Omental fat pad (tissue), 4 donors: ENCODE measurements at places on chromosomes 5 and 9.
A peak's percentile ranks its signal among the peaks of the same experiment; 100 is the strongest.

- no peak for DNase-seq
Measured at GRCh38 chr5:155480731-155481131, 467.2 kb downstream of the KIF4B start.

DNA sequence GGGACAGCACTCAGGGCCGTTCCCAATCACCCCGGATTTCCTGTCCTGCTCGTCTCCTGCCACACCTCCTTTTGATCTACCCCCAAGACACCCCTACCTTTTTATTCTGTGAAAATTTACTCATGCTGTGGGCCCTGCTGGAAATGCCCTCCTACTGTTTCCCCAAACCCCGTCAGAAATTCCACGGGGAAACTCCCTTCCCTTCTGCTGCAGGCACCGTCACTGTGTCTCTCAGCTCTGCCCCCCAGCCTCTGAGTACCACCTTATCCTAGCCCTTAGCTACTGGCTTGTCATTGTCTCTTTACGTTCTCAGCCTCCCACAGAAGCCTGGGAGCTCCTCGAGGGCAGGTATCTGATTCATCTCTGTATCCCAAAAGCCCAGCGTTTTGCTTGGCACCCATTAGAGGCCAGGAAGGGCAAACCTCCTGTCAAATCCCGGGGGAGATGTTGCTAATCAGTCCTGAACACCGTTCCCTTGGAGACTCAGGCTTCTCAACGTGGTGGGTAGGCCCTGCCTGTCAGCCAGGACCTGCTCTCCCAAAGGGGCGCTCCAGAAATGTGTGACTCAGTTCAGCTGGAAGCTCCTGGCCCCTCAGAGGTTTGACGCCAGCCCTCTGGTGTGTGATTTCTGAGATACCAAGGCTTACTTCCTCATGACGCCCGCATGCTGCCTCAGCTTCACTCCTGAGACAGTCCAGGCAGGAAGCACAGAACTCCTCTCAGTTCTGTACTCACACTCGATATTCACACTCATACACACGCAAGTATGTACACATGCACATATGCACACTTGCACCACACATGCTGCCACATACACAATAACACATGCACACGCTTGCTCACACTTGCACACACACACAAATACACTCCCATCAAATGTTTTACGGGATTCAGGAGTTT is 50.7 kb upstream of the GRHPR start:
- no peak for DNase-seq

GRCh38 chr9:105307591-105308130 is 63.2 kb downstream of the SLC44A1 start:
- no peak for DNase-seq

DNA sequence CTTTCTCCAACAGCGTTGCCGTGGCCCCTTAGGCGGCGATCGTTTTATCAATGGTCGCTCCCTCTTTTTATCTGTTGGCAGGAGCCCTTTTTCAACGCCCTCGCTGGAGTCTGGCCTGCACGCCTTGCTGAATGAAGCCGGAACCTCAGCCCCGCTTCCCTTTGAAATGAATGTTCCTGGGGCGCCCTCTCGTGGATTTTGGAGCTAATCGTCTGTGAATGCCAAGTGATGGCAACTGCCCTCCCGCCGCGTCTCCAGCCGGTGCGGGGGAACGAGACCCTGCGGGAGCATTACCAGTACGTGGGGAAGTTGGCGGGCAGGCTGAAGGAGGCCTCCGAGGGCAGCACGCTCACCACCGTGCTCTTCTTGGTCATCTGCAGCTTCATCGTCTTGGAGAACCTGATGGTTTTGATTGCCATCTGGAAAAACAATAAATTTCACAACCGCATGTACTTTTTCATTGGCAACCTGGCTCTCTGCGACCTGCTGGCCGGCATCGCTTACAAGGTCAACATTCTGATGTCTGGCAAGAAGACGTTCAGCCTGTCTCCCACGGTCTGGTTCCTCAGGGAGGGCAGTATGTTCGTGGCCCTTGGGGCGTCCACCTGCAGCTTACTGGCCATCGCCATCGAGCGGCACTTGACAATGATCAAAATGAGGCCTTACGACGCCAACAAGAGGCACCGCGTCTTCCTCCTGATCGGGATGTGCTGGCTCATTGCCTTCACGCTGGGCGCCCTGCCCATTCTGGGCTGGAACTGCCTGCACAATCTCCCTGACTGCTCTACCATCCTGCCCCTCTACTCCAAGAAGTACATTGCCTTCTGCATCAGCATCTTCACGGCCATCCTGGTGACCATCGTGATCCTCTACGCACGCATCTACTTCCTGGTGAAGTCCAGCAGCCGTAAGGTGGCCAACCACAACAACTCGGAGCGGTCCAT is 10.0 kb downstream of the S1PR3 start:
- DNase-seq, result peak; percentile 87

- no peak for DNase-seq
Measured at GRCh38 chr9:23322392-23322791, 503.6 kb downstream of the ELAVL2 start.

GRCh38 chr9:11469745-11470144 is 856.9 kb upstream of the PTPRD start:
- DNase-seq, result no peak

GRCh38 chr9:5435912-5436311 is 1.8 kb downstream of the PLGRKT start:
- DNase-seq, result no peak

DNA sequence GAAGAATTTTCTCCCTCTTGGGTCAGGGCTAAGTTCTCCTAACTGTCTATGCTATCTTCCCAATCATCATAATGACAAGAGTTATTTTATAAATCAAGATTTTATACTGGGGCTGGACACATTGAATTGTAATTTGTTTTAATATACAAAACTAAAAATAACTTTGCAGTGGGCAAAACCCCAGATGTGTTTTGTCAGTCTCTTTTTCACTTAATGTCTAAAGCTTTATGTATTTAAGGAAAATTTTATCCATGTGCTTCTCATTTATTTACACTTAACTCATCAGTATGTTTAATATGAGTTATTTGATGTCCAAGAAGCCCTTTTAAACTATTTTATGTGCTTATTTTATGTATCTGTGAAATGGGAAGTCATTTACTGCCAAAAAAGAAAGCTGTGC is 362.8 kb upstream of the ADAMTSL1 start:
- no peak for DNase-seq

- DNase-seq, result no peak
Measured at GRCh38 chr5:168469816-168470215, 16.5 kb upstream of the RARS1 start.

DNA sequence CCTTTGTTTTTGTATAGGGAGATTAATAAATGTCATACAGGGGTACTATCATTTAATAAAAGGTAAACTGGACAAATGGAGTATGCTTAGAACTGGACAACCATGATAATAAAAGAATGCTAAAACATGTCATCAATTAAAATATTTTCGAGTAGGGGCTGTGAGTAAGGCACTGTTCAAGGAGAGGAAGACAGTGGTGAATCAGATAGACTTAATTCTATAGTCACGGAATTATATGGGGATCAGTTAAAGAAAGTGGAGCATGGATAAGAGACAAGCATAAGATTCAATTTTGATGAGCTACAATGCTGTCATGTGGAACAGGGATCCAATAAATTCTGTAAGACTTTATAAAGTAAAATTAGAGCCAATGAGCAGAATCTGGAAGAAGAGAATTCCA is 104.5 kb downstream of the HMHB1 start:
- DNase-seq, result no peak

DNA sequence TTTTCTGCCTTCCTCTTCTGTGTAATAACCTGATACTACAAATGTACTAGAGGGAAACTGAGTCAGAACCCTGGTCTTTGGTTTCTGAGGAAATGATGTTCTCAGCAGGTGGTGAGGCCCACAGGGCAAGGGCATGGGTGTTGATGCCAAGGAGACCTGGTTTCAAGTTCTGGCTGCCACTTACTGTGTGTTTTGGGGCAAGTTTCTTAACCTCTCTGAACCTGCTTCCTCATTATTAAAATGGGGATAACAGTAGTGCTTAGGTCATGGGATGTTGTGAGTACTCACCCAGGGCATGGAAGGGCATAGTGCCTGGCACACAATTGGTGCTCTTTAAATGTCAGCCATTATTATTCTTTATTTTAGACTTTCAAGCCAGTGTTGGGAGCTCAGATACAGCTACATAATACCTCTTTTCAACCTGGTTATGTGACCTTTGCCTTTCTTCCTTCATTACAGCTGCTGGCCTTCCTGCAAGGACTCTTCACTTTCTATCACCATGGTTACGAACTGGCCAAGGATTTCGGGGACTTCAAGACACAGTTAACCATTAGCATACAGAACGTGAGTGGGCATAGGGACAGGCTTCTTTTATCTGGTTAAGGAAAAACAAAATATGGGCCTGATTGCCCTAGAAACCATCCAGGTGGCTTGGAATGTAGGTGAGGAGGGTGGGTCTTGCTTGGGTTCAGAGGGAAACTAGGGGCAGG is 131.5 kb downstream of the ARHGAP26 start:
- no peak for DNase-seq

- DNase-seq, result no peak
Measured at GRCh38 chr5:17620627-17621026, 10.4 kb downstream of the TAF11L12 start.

DNA sequence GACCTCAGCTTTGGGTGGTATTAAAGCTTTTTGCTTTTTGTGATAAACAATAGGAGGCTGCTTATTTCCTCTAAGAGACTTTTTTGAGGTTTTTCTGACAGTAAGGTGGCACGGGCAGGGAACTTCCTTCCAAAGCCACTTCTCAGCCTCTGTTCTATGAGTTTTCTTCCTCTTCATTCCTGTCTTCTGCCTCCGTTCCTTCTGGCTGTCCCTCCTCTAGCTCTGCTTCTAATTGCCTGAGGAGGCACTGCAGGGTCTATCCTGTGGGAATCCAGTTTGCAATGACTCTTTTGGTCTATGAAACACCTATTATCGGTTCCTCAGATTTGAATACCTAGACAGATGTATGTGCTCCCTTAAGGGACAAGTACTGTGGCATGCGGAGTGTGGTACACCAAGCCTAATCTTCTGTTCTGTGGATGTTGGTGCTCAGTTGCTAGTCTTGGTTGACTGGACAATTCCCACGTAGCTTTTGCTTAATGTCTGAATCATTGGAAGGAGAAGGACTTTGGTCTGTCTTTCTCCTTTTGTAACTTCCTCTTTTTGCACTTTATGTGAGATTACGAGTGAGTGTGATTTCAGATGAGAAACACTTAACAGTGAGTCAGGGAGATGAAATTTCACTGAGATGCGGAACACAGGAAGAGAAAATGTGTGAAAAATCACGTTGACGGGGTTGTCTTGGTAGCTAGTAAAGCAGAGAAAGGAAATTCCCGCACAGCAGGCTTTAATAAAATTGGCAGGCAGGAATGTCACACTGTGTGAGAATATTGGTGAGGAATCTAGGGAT is 305.2 kb downstream of the EFNA5 start:
- no peak for DNase-seq

DNA sequence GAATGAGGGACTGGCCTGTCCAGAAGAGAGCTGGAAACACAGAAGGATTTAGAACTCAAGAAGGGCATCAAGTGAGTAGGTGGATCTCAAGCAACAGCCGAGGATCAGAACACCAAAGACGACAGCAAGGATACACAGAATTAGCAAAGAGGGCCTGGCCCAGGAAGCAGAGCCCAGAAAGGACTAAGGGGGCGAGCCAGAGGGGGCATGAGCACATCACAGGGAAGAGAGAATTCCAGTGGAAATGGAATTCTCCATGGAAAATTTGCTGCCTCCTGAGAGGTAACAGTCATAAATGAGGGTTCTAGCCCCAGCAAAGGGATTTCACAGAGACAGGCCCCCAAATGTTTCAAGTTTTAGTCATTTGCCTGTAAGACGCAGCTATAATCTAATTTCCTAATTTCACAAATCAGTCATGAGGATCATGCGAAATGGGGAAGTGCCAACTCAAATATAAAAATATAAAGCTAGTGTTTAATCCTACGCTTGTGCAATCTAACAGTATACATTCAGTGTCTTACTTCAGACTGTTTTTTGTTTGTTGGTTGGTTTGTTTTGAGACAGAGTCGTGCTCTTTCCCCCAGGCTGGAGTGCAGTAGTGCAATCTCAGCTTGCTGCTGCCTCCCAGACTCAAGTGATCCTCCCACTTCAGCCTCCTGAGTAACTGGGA is 46.7 kb downstream of the FNBP1 start:
- no peak for DNase-seq

GRCh38 chr5:96901841-96902240 is 25.5 kb downstream of the ERAP2 start:
- no peak for DNase-seq

GRCh38 chr9:638152-638551 is 203.3 kb upstream of the DMRT1 start:
- no peak for DNase-seq

GRCh38 chr9:89400403-89401116 is 82.3 kb downstream of the SECISBP2 start:
- no peak for DNase-seq

- no peak for DNase-seq
Measured at GRCh38 chr5:175129619-175130018, 314.4 kb downstream of the DRD1 start.

DNA sequence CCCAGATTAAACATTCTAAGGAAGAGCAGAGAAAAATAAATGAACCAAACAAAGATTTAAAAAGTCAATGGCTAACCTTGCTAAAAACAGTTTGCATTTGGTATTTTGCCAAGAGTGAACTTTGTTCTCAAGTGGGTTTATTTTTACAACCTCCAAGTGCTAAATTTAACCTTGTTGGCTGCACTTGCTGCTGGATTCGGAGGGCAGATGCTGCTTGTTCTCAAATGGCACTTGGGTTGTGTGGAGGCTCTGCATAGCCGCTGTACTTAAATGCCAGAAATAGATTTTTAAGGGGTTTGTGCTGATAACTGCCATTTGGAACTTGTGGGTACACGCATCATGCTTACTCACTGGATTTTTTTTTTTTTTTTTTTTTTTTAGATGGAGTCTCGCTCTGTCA is 13.3 kb upstream of the SPATA24 start:
- no peak for DNase-seq

DNA sequence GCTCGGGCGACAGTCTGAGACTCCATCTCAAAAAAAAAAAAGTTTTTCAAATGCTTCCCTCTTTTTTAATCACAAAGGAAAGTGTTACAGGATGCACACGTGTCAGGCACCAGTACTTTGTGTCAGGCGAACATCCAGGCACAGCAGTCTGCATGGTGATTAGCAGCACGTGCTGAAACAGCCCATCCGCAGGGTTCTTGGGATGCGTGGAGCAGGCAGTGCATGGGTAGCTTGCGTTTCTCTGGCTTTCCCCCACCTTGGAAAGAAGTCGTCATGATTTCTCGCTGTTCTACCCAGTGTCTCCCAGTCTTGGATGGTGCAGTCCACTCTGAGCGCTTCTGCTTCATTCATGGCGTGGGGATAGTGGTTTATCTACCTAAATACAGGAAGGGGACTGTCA is 35.4 kb downstream of the GPR107 start:
- no peak for DNase-seq

GRCh38 chr5:170590566-170590965 is 86.7 kb downstream of the KCNIP1 start:
- no peak for DNase-seq

GRCh38 chr5:107370396-107370968 is 300.3 kb downstream of the EFNA5 start:
- DNase-seq, result no peak
